Midbrain (tissue), 1 donor: ENCODE measurements at places on chromosomes 13 and 19.

DNA sequence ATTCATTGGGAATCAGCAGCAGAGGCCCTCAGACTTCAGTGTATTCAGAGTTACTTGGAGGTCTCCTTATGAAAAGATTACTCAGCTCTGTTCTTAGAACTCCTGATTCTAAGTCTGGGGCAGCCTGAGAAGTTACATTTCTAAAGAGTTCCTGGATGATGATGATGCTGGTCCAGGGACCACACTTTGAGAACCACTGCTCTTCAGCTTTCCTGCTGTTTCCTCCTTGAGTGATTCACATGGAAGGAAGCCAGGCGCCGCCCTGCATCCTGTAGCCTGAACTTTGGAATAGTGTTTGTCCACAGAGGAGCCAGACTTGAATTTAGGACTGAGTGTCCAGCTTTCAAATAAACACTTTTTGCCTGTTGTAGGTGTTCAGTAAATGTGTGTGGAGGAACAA, 2.9 kb downstream of the CEBPG start:
- DNase-seq: no peak

- no peak for DNase-seq
Measured at GRCh38 chr13:33206425-33206824, 79.1 kb downstream of the STARD13 start.

- no peak for DNase-seq
Measured at GRCh38 chr19:8640402-8641004, 10.1 kb downstream of the NFILZ start.

DNA sequence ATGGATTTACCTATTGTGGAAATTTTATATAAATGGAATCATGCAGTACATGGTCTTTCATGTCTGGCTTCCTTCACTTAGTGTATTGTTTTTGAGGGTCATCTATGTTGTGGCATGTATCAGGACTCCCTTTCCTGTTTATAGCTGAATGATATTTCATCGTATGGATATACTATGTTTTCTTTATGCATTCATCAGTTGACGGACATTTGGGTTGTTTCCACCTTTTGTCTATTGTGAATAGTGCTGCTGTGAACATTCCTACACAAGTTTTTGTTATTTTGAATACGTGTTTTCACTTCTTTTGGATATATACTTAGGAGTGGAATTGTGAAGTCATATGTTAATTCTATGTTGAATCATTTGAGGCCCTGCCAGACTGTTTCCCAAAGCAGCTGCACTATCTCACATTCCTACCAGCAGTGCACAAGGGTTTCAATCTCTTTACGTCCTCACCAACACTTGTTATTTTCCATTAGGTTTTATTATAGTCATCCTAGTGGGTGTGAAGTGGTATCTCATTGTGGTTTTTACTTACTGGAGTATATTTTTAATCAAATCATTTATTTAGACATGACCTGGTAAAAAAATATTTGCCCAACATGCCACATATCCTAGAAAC, 262.7 kb downstream of the DLEU7 start:
- DNase-seq: no peak

GRCh38 chr19:41296433-41296871, 13.5 kb upstream of the CCDC97 start:
- no peak for DNase-seq

- DNase-seq: no peak
Measured at GRCh38 chr19:14563989-14564651, 7.7 kb downstream of the NDUFB7 start.

GRCh38 chr19:27746691-27747380, 1466.1 kb downstream of the UQCRFS1 start:
- DNase-seq: peak; percentile 1

DNA sequence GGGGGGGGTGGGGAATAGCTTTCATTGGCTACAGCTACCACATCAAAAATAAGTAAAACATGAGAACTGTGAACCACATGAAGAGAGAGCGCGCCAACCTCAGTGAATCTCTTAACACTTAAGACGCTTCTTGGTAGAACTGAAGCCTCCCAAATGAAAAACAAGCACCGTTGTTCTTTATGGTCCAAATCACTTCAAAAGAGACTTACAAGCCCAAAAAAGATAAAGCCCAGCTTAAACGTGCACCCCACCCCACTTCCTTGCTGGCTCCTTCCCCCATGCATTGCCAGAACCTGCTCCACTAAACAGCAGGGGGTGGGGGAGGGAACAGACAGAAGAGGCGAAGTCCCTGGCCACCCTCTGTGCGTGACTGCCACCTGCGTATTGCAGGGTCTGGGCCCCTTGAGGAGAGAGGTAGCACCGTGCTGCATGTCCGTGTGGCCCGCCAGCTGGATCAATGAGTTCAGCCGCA, 479.1 kb downstream of the FOXO1 start:
- no peak for DNase-seq

DNA sequence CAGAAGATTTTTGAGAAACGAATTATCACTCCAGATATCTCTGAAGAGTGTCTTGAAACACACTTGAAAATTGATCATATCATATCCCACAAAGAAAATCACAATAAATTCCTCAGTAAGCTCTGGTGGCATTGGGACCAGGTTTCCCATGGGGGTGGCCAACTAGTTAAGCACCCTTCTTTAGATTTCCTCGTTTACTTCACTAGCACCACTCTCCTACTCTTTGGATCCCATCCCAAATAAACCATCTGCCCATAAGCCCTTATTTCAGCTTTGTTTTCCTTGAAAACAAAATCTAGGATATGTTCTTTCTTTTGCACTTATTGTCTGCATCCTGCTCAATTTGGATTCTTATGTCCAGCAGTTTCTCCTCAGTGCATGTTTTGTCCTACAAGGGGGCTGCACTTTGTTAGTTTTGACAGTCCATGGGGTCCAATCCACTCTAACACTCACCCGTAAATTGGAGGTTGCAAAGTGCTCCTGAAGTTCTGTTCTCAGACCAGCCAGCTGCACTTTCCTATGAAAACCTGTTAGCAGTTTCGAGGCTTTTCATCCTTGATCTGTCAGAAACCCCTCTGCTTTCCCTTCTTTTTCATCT, 40.3 kb upstream of the FAM124A start:
- DNase-seq: no peak

- DNase-seq: no peak
Measured at GRCh38 chr19:371501-372168, 27.0 kb upstream of the MIER2 start.

DNA sequence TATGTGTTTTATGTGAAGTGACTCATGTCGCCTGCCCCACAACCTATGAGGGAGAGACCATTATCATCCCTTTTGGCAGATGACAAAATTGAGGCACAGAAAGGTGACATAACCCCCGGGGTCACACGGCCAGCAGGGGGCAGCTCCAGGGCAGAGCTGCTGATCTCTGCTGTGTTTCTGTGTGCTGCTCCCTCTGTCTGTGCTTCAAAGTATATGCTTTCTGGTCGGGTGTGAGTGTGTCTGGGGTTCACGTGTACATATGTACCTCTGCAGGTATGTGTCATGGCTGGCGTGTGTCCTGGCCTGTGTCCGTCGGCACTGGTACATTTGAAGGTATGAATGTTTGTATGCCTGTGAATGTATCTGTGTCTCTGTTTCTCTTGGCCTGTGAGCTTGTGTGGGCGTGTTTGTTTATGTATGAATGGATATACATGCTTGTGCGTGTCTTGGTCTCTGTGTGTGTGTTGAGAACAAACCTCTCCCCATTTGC, 7.1 kb downstream of the LIPE start:
- peak; percentile 37 for DNase-seq

GRCh38 chr13:73825143-73825542, 309.1 kb downstream of the KLF12 start:
- DNase-seq: no peak

DNA sequence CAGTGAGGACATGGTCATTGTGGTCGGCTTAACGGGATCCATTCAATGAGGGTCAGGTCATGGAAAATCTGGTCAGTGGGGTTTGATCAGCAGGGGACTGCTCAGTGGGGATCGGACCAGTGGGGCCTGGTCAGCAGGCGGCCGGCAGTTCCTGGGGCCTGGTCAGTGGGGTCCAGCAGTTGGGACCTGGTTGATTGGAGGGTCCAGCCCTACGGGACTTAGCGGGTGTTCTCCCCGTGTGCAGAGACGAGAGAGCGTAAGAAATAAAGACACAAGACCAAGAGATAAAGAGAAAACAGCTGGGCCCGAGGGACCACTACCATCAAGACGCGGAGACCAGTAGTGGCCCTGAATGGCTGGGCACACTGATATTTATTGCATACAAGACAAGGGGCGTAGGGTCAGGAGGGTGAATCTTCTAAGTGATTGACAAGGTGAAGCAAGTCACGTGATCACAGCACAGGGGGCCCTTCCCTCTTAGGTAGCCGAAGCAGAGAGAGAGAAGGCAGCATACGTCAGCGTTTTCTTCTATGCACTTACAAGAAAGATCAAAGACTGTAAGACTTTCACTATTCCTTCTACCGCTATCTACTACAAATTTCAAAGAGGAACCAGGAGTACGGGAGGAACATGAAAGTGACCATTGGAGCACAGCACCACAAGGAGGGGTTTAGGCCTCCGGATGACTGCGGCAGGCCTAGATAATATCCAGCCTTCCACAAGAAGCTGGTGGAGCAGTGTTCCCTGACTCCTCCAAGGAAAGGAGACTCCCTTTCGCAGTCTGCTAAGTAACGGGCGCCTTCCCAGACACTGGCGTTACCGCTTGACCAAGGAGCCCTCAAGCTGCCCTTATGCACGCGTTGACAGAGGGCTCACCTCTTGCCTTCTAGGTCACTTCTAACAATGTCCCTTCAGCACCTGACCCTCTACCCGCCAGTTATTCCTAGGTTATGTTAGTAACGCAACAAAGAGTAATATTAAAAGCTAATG, 62.1 kb upstream of the TPM4 start:
- no peak for DNase-seq

DNA sequence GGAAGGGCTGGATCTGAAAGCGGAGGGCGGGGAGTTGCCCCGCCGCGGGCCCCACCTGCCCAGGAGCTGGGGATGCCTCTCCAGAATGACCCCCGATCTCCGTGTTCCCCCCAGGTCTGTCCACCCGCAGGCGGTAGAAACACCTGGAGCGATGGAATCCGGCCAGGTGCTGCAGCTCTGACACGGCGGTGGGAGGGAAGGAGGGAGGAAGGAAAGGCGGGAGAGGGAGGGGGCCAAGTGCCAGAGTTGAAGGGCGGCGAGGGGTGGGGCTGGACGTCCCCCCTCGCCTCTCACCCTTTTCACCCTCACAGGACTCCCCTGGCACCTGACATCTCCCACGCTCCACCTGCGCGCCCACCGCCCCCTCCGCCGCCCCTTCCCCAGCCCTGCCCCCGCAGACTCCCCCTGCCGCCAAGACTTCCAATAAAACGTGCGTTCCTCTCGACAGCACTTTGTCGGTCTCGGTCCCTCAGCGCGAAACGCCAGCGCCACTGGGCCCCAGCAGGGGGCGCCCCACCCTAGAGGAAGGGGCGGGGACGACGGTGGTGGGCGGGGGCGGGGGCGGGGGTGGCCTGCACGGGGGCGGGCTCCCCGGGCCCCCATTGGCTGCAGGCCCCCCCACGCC, 337 bp upstream of the FXYD7 start:
- DNase-seq: peak; percentile 58
